ENCODE measurements at places on chromosomes 1 and 21.

- no peak for DNase-seq
Measured at GRCh38 chr1:60277269-60277668, 203.7 kb upstream of the C1orf87 start.

DNA sequence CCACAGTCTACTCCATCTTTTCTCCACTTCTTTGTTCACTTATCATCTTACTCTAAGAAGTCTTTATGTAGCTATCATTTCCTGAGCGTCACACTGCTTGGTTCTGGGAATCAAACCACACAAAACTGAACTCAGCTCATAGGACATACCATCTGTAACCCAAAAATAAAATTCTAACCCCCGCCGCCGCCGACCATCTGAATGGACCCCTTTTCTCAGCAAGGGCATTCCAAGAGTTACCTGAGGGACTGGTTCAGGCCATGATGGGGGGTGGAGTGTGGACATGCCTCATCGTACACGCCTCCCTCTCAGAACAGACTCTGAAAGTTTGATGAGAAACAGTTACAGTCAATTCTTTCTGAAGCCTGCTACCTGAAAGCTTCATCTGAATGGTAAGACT is 12.6 kb upstream of the CHI3L2 start:
- peak; percentile 65 for DNase-seq

DNA sequence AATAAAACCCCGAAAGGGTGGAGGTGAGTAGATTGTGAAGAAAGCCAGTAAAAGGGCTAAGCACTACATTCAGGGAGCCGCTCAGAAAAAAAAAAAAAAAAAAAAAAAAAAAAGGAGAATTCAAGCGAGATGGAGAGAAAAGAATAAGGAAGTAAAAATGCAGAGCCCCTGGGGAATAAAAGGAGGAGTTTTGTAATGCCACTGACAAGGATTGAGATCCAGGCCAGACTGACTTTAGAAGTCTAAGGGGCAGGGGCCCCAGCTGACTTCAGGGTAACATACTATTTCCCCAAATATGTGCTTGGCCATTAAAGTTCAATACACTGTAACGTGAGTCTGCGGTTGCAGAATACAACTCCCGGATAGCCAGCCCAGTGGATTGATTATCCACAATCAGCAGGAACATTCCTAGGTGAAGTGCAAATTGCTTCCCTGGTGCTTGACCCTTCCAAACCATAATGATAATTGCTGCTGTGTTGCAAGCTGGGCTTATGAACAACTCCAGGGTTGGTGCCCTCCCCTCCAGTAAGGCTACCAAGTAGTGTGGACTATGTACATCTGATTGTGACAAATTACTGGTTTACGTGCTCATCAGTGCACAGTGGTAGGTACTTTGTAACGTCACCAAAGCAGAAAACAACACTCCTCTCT is 30.7 kb upstream of the RRP15 start:
- no peak for DNase-seq

- no peak for DNase-seq
Measured at GRCh38 chr1:68000191-68000590, 50.2 kb downstream of the DIRAS3 start.

DNA sequence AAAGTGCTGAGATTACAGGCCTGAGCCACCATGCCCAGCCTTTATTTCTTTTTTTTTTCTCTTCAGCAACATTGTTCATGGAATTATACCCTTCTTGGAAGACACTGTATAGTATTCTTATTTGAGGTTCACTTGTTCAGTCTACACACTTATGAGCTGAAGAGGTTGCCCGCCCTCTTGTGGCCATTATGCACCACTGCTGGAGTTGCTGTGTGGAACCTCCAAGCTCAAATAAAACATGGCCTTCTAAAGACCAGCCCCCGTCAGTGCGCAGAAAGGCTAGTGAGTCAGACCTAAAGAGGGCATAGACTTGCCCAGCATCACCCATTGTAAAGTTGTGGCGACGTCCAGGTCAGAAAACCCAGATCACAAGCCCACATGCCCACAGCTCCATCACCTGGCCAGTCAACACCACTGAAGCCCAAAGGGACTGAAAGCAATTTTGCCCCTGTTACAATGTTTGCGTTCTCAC is 20.4 kb downstream of the LURAP1 start:
- peak; percentile 64 for DNase-seq

GRCh38 chr1:38243106-38243505 is 196.5 kb upstream of the POU3F1 start:
- DNase-seq: no peak

Data from activated naive CD4-positive, alpha-beta T cell treated with anti-CD3 and anti-CD28 coated beads, Interleukin-2, amount 50 U/mL, for 72 hours (primary cell).